ENCODE measurements at places on chromosomes 2 and 18.

DNA sequence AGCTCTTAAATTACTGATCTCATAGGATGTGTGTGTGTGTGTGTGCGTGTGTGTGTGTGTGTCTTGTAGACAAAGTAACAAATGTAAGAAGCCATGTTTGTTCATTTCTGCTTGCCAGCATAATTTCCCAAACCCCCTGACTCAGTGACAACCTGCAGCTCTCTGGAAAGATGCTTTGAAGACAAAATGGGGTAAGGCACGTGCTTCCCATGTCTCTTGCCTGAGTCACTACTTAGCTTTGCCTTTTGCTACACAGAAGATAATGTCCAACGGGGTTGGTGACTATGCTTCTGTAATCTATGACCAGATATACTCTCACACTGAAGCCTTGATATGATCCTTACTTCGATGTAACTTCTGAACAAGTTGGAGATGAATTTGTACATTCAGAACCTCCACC is 332.0 kb downstream of the SLC4A3 start:
- no peak for DNase-seq

GRCh38 chr2:3043726-3044125 is 333.9 kb downstream of the EIPR1 start:
- DNase-seq, result no peak

DNA sequence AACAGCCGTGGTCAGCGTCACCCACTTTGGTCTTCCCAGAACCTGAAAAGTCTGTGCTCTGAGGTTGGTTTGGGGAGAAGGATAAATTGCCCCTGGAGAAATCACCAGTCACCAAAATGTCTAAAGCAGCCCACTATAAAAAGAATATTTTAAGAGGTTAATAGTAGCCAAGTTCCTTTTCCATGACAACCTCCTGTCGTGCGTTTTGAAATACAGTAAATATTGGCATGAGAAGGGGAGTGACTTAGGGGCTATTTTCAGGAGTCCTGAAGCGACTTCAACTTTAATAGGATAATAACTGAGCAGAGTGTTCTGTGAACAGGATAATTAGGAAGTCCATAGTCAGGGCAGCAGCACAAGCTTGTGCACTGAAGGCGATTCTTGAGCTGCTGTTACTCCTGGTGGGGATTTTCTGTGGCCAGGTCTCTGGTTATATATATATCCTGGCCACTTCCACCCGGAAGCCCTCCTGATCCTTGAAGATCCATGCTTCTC is 49.3 kb downstream of the RNF144A start:
- DNase-seq, result no peak

GRCh38 chr2:8168022-8168717 is 513.7 kb upstream of the ID2 start:
- DNase-seq, result no peak

DNA sequence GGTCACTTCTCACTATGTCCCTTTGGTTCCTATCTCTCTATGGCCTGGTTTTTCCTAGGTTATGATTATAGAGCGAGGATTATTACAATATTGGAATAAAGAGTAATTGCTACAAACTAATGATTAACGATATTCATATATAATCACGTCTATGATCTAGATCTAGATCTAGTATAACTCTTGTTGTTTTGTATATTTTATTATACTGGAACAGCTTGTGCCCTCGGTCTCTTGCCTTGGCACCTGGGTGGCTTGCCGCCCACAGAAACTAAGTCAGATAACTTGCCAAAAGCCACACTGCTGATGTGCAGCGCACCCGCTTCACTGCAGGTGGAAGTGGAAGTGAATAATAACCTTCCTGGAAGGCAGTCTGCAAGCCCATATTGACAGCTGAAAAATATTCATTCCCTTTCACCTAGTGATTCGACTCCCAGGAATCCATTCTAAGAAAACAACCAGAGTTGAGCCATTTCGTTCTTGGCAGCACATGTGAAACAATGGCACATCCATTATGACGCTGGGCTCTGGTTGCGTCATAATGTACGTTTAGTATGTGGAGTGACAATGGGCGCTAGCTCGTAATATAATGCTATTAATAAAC is 725 bp upstream of the ANKRD53 start:
- no peak for DNase-seq

DNA sequence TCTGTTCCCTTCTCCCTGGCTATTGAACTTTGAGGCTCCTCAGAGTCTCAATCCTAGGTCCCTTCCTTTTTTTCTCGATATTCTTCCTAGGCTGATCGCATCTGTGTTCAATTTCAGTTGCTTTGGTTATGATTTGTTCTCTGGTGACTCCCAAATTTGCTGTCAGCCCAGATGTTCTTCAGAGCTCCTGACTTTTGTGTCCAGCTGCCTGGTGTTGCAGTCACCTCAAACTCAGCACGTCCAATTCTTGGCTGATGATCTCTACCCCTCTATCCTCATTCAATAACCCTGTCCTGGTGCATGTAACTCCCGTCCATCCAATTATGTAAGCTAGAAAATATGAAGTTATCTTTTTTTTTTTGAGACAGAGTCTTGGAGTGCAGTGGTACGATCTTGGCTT is 31.4 kb downstream of the DIS3L2 start:
- DNase-seq, result no peak

DNA sequence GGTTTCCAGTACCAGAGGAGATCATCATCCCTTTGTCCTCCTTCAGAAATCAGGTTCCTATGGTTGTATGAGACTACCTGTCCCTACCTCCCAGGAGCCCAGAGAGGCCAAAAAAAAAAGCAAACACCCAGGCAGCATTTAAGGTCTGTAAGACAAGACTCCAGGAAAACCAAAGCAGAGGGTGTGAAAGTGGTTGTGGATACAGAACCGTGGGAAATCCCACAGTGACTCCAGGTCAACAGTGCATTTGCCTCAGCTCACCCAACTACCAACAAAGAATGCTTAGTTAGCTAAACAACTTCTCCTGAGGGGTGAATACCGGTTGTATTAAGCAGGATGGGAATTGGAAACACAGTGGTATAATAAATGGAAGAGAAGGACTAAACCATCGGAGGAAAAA is 83.6 kb downstream of the LBH start:
- no peak for DNase-seq

DNA sequence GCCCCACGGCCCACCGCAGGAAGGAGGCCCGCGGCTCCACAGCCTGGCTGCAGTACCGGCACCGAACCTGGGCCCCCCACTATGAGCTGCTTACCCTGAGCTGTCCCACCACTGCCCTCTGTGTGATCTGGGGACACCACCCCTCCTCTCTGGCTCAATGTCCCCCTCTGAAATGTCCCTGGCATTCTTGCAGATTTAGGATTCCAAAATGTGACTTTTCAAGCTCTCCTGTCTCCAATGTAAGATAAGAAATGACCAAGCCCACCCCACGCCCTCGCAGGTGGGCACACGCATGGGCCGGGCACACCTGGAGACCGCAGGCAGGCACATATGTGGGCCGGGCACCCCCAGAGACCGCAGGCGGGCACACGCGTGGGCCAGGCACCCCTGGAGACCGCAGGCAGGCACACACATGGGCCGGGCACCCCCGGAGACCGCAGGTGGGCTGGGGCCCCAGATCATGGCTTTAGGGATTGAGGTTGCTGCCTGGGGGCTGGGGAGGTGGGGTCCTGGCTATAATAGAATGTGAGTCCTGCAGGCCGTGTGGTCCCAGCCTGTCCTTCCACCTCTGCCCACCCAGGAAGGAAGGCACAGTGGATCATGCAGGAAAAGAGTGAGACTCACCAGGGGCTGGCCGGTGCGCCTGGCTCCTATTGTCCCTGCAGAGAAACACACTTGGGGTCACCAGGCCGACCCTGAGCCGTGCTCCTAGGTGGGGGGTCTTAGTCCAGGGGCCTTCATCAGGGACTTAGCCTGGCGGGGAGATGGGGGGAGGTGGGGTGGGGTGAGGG is 7.2 kb downstream of the PDCD1 start:
- no peak for DNase-seq

DNA sequence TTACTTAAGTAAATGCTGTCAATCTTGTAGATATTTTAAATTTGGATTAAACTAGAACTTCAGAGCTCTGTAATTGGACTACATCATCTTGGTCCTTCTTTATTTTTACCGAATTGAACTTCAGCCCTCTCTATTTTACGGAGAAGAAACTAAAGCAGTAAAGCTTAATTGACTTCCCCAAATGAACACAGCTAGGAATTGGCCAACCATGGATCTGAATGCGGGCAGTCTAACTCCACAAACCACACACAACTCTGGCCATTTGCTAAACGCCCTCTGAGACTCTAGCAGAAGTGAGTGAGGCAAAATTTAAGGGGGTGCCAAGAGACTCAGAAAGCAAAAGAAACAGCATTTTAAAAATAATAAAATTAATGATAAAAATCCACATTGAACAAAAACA is 86.3 kb upstream of the KCTD1 start:
- no peak for DNase-seq

GRCh38 chr2:171878481-171878993 is 15.5 kb downstream of the SLC25A12 start:
- no peak for DNase-seq

GRCh38 chr2:216956820-216957493 is 97.1 kb upstream of the TNP1 start:
- no peak for DNase-seq
